CD4-positive, alpha-beta T cell treated with Interleukin-10 for 1 hour (primary cell): ENCODE measurements at places on chromosomes 5 and 9.

GRCh38 chr5:136042156-136042555 is 13.4 kb downstream of the TGFBI start:
- DNase-seq = no peak

GRCh38 chr5:35458824-35459207 is 158.8 kb upstream of the SPEF2 start:
- no peak for DNase-seq

DNA sequence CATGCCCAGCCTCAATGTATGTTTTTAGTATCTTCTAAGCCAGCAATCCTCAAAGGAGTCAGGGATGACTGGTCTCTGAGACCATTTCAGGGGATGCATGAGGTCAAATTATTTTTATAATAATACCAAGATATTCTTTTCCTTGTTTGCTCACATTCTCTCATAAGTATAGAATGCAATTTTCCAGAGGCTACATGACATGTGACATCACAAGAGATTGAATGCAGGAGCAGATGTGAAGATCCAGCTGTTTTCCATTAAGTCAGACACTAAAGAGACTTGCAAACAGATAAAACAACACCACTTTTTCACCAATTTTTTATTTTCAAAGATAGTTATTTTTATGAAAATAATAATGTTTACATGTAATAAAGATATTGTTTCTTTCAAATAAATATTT is 22.0 kb upstream of the FREM1 start:
- DNase-seq = no peak

DNA sequence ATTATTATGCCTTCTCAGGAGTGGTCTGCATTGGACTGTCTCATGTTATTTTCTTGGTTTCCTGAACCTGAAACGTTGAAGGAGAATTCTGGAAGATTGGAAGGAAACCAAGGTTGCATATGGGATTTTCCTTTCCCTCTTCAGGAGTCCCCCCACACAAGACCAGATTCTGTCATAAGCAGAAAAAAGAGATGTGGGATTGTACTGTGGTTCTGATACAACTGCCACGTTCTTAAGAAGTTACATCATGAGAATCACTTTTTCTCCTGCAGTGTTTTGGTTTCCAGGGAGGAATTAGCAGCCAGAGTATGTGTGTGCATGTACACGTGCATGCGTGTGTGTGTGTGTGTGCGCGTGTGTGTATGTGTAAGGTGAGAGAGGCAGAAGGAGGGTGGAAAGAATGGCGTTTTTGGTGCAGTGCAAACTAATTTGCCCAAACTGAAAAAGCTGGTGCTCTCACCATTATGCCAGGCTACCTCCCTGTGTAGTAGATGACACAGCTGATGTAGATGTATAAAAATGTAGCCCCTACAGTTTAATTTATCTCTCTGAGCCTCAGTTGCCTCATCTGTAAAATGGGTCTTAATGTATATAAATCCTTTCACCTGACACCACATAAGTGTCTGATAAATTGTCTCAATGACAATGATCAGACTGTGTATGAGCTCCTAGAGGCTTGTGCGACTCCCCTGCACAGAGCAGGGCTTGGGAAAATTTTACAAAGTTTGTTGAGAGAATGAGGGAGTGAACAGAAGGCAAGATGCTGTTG is 38.6 kb downstream of the RALGPS1 start:
- DNase-seq = no peak

GRCh38 chr5:38551030-38552017 is 5.1 kb downstream of the LIFR start:
- DNase-seq = no peak

GRCh38 chr5:163506095-163506457 is 657 bp downstream of the MAT2B start:
- no peak for DNase-seq

DNA sequence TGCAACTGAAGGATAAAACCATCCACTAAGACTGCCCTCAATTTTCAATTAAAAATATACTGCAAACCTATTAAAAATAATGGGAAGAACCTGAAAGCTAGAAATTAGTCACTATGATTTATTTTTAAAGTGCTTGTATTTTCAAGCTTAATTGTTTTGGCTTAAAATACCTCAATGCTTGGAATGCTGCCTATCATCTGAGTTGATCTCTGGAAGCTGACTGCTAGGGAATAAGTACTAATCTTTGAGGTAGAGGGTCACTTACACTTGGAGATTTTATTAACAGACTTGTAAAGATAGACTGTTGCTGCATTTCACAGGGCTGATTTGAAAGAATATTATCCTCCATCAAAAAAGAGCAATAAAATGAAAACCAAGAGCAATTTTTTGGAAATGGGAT is 6.2 kb downstream of the PCSK1 start:
- DNase-seq = no peak

DNA sequence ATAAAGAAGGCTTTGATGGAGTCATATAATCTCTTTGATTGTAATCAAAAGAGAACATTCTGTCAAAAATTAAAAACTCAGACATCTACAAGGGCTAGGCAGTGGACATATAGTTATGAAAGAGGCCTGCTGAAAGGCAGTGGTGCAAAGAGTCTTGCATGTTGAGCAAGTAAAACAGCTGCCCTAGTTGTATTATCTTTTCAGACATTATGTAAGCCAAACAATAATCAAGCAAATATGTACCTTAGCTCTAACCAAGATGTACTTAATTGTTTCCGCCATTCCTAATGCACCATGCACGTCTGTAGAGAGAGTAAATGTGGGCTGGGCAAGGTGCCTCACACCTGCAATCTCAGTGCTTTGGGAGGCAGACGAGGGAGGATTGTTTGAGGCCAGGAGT is 14.3 kb downstream of the GAPT start:
- no peak for DNase-seq

DNA sequence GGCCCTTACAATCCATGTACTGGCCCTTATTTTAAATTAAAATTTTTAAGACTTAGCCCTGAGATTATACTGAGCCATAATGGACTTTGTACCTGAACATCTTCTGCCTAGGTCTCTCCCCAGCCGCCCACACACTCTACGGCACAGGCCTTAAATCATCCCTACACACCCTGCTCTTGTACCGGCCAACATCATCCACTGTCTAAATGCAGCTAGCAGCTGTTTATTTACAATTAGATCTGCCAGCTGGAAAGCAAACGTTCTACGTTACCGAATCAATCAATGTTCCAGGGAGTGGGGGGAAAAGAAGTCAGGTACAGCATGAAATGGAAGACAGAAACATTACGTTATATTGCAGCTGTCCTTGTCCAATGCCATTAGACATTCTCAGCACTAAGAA is 88.4 kb upstream of the GRAMD2B start:
- no peak for DNase-seq

GRCh38 chr5:125713109-125713805 is 710.0 kb upstream of the GRAMD2B start:
- DNase-seq = no peak

DNA sequence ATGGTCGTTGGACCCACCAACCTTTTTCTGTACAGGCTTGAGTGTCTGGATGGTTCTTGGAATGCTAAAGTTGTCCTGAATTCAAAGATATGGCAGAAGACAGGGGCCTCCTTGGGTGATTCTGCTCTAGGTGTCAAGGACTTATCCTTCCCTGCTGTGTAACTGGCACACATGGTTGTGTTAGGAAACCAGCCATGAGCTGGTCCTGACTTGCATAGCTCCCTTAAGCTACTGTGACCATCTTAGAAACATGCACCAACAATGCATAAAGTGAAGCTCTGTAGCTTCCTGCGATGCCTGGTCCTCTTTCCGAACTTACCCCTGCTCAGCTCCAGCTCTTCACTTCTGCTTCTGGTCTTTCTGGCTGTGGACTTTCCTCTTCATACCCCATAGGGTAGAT is 224.6 kb downstream of the TLE4 start:
- no peak for DNase-seq
